Stimulated activated CD4-positive, alpha-beta T cell treated with anti-CD3 and anti-CD28 coated beads, Interleukin-12 subunit alpha, Interleukin-12 subunit beta, amount 100 ng/mL, for 4 hours (primary cell): ENCODE measurements at places on chromosomes 2 and 18.

DNA sequence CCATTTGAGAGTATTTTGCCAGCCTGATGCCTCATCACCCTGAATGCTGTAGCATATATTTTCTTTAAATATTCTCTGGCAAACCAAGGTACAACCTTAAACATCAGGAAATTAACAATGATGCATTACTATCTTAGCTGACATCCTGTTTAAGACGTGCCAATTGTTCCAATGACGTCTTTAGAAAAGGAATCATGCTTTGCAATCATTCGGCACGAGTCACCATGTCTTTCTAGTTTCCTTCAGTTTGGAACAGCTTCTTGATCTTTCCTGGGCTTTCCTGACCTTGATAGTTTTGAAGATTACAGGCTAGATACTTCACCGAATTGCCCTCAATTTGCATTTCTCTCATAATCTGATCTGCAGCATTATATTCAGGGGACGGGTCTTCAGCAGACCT is 88.2 kb upstream of the GLI2 start:
- no peak for DNase-seq

DNA sequence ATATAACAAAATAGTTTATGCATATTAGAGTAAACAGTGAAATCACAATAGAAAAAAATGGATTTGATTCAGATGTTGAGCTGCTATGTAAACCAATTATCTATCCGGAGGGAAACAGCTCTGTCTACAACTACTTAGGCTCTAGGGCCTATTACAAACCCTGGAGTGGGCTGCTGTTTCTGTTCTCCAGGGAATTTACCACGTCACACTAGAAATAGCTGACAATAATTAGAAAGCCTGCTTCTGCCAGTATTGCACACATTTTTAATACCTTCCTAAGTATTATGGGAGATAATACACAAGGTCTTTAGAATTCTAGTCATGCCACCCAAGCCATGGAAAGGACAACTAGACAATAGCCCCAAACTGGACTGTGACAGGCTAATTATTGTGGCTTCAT is 411.1 kb downstream of the FIGN start:
- DNase-seq: no peak

DNA sequence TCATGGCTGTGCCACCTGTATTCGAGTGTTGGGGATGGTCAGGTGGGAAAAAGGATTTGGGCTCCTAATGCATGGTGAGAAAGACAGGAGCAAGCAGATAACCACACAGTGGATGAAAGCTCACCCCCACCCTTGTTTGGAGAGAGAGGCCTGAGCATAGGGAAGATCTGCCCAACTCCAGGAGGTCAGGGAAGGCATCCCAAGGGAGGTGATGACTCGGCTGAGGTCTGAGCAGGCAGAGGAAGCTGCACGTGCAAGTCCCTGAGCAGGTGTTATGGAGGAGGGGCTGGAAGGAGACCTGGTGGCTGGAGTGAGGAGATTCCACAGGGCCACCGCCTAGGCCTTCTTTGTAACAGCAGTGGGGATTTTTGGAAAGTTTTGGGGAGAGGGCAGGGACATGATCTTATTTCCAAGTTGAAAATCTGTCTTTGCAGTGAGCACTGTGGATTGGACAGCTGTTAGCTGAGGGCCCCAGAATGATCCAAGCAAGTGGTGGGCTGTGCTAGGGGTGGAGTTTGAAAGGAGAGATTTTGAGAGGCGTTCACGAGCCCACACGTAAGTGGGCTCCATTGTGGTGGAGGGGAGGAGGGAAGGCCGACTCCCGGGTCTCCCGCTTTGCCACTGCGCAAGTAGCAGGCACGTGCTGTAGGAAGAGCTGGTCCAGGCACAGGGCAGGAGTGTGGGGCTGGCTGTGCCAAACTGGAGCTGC is 228.5 kb downstream of the GLI2 start:
- no peak for DNase-seq

DNA sequence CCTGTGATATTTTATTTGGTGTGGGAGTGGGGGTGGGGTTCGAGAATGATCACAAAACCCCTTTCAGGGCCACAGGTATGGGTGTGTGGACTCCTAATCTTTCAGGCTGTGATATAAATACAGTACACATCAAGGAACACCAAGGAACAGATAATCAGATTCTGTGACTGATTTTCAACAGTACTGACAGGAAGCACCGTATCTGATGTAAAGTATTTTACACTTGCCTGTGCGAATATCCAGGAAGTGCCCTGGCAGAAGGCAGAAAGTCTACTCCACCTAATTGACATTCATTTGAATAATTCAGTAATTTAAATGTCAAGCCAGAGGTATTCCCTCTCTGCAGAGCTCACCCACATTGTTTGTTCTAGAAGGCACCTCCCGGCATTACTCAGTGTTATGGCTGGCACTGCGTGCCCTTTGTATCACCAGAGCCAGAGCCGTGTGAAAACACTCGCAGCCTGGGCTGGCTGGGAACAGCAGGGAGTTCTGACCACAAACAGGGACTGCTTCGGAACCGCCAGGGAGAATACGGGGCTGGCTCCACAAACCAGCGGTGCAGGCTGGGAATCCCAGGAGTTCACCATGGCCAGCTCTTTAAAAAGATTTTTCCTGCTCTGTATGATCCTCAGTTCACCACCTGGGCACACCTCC is 91.8 kb downstream of the ACVR1 start:
- DNase-seq: no peak

DNA sequence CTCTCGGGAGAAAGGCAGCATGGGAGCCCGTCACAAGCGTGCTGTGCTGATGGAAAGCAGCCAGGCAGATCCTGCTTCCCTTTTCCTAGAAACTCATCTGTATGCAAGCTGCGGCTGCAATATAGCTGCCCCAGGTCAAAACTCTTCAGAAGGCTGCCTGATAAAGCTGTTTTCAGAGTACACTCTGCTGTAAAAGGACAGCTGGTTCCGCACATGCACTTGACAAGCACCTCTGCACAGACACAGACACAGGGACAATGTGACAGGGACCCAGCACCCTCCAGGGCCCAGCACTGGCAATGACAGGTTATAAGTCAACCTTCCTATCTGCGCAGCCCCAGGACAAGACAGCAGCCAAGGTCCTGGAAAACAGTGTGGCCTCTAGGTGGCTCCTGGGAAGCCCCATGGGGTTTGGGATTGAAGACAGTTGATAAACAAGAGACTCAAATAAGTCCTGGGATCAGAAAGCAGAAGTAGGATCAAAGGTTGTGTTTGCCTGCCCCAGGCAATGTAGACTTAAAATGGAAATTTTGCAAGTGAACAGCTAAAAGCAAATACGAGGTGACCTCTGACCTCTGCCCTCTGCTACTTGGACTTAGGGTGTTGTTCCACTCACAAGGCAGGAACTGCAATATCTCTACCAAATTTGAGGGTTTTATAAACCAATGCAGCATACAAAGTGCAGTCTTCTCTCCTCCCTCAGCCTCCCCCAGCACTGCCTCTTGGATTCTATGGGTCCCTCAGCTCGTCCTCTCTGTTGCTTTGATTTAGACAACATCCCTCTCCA is 16.9 kb downstream of the SLC66A2 start:
- DNase-seq: no peak

DNA sequence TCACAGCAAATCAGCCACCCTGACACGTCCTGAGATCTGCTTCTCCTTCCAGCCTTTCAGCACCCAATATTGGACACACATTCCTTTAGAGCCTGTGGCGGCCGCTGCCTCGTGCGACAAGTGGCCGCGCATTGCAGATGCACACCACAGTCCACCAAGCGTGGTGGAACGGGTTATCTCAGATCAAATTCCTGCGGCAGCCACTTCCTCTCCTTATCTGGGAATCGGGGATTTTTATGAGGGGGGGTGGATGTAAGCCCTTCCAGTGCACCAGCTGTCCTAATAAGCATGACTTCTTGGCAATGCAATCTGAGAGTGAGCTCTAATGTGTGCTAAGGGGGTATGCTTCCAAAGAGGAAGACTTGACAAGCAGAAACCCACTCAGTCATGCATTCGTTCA is 18.3 kb upstream of the BMP10 start:
- DNase-seq: no peak

- no peak for DNase-seq
Observed at GRCh38 chr2:64419596-64420165, 34.3 kb upstream of the LGALSL start.

DNA sequence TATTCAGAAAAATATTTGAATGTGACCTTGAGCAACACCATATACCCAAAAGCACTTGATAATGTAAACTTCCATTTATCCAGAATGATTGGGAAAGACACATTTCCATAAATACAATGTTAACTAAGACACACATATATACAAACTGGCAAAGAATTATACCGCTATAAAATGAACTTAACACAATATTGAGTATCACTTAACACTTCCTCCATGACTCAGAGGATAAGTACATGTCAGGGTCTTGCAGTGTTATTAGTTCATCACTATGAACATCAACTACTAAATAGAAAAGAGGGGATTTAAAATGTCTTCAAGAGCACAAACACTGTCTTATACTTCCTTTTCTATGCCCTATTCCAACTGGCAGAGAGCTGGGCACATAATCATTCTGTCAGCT is 18.6 kb downstream of the WDSUB1 start:
- no peak for DNase-seq

DNA sequence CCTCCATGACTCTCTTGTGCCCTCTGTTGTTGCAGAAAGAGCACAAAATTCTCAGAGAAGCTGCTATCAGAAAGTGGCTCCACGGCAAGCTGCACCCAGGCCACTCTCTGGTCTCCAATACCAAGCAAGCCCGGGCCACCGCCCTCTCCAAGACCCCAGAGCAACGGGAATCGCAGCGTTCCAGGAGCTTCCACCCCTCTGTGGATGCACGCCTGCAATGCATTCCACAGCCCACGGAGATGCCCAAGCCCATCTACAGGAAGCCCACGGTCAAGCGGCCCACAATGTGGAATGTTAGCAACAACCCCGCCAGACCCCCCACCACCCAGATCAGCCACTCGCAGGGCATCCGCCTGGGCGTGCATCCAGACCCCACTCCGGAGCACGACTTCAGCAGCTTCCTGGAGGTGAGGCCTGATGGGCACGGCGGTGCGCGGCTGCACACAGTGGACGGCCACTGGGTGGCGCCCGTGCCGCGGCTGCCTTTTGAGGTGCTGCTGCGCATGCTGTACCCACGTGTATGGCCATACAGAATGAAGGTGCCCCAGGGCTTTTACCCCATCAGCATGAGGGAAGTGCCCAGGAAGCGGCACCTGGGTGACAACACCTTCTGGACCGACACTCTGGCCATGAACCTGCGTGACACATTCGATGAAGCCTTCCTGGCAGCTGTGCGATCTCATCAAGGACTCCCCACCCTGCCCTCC is 6.3 kb downstream of the ANKRD53 start:
- DNase-seq: peak; percentile 79

GRCh38 chr2:210315015-210315788 is at the start of gene MYL1:
Gene MYL1 (minus strand): TSS chr2:210315174. CDS start chr2:210315042, 132 bp downstream.
- no peak for DNase-seq

DNA sequence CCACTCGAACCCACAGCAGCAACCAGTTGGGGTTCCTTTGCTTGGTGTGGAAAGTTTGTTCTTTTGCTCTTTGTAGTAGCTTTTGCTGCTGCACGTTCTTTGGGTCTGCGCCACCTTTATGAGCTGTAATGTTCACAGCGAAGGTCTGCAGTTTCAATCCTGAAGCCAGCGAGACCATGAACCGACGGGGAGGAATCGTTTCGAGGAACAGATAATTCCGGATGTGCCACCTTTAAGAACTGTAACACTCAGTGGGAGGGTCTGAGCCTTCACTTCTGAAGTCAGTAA is 14.3 kb downstream of the GPR17 start:
- DNase-seq: no peak

DNA sequence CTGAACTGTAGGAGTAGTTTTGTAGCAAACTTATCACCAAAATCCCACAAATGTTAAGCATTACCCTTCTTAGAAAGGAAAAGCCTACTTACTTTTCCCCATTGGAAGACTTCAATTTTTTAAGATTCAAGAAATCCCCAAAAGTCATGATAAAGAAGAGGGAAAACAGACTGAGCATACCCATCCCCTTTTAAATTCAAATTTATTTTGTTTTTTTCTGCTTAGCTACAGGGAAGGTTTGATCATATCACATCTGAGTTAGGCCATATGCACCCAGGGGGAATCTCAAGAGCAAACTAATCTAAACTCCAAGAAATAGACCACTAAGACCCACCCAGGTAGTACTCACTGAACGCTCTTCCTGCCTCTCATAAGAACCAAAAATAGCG is 174.6 kb downstream of the TGIF1 start:
- no peak for DNase-seq

- DNase-seq: no peak
Observed at GRCh38 chr18:29586210-29586609, 1409.3 kb upstream of the CDH2 start.

DNA sequence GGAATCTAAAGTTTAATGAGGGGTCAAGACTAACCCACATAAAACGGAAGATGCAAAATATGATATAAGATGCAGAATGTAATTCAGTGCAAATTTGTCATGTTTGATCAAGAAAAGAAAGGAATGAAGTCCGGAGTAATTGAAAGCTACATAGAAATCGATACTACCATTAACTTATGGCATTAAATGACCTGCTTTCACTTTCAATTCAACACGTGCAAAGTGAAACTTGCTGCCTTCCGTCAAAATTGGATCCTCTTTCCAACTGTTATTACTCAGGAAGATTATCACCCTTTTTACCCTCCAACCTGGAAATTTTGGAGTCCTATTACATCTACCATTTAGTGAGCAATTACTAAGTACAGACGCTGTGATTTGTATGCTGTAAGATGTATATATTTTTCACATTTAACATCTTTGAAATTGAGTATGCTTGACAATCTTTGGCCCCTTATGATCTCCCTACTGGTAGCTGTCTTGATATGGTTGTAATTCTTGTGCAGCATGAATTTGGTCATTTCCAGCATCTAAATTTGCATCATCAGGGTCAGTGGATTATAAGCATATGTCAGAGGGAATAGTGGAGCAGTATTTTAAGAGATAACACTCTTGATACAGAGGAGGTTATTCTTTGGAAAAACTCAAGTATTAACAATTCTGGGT is 18.6 kb downstream of the UNC80 start:
- DNase-seq: no peak

- DNase-seq: no peak
Observed at GRCh38 chr2:182606728-182607681, 109.1 kb upstream of the DNAJC10 start.

DNA sequence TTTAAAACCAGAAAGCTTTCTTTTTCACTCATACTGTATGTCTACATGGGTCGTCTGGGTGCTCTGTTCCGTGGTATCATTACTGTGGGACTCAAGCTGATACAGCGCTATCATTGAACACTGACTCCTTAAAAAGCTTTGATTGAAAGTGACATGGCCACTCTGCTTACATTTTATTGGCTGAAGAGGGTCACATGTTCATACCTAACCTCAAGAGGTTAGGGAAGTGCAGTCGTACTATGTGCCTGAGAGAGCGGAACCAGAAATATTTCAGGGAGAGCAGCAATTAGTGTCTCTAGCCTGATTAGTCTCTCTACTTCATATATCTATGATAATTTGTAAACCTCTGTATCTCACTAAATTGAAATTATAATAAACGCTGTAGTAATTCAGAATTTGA is 43.5 kb downstream of the PSMD14 start:
- no peak for DNase-seq

GRCh38 chr2:26658691-26659346 is 17.7 kb upstream of the CIB4 start:
- no peak for DNase-seq
